Activated T-cell treated with anti-CD3 and anti-CD28 coated beads, Interleukin-2, amount 50 U/mL, for 1 hour (primary cell): ENCODE measurements at places on chromosomes 2 and 18.

DNA sequence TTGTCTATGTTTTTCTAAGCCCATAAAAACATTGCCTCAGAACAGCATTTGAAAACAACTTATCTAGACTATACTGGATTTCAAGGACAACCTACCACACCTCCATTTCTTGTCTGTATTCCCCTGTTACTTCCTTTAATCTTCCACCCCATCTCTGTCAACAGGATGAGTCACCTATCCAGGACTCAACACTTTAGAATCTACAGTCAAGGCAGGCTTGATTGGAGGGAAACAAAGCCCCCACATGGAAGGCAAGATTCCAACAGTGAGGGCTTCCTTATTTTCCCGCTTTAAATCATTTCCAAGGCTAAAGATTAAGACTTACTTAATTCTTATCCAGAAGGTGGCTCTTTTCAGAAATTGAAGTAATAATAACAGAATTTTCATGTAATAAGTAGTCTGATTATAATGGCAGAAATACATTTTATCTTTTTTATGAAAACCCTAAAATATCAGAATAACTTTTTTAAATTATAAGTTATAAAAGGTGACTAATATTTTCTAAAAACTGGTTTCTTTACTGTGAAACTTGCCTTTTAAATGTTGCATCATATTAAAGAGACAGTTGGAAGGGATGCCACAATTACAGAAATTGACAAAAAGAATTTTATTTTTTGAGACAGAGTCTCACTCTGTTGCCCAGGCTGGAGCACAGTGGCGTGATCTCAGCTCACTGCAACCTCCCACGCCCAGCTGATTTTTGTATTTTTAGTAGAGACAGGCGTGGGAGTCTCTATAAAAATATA lies 138.7 kb upstream of the CCDC150 start:
- no peak for DNase-seq

DNA sequence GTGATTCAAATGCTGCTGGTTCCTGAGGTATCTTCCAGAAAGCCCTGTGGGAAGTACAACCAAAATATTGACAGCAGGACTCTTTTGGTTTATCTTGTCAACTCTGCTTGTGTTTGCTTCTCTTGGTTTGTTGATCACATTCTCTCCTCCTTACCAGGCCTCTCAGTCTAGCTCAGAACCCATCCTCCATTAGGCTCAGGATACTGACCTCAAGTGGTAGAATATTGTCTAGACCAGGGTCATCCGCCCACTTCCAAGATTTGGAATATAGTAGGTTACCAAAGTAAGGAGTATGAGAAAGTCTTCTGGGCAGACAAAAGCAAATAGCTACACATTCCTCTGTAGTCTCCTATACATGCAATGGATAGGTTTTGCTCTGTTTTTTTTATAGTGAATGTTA lies 56.6 kb downstream of the XIRP2 start:
- no peak for DNase-seq

- DNase-seq, result no peak
Measured at GRCh38 chr18:79590191-79591031, 89.2 kb upstream of the CTDP1 start.

DNA sequence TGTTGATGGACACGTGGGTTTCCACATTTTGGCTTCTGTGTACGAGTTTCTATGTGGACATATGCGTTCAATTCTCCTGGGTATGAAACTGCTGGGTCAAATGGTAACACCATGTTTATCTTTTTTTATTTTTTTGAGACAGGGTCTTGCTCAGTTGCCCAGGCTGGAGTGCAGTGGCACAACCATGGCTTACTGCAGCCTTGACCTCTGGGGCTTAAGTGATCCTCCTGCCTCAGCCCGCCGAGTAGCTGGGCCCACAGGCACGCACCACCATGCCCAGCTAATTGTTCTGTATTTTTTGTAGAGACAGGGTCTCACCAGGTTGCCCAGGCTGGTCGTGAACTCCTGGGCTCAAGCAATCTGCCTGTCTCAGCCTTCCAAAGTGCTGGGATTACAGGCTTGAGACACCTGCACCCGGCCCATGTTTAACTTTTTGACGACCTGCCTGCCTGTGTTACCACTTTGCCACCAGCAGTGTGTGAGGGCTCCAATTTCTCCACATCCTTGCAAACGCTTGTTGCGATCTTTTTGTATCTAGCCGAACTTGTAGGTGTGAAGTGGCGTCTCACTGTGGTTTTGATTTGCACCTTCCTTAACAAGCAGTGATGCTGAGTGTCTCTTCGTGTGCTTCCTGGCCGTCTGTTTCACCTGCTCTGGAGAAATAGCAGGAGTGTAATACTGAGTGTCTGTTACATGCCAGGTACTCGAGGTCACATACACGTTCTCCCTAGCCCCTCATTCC lies 6.9 kb downstream of the HSBP1L1 start:
- DNase-seq, result no peak

GRCh38 chr18:12258719-12259705 lies 4.9 kb downstream of the CIDEA start:
- no peak for DNase-seq

DNA sequence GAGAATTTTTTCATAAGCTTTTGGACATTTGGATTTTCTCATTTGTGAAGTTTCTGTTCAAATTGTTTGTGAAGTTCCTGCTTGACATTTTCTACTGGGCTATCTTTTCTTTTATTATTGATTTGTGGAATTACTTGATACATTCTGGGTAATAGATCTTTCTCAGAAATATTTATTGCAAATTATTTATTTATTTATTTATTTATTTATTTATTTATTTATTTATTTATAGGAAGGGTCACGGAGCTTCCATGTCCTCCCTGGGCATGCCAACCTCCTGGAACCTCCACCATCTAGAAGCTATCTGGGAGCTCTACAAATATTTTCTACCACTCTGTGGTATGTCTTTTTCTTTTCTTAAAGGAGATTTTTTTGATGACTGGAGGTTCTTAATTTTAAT lies 25.7 kb upstream of the SERPINB7 start:
- DNase-seq, result no peak

- DNase-seq, result no peak
Measured at GRCh38 chr2:66507673-66508201, 72.8 kb downstream of the MEIS1 start.

- no peak for DNase-seq
Measured at GRCh38 chr2:174383796-174384195, 11.7 kb upstream of the SCRN3 start.

DNA sequence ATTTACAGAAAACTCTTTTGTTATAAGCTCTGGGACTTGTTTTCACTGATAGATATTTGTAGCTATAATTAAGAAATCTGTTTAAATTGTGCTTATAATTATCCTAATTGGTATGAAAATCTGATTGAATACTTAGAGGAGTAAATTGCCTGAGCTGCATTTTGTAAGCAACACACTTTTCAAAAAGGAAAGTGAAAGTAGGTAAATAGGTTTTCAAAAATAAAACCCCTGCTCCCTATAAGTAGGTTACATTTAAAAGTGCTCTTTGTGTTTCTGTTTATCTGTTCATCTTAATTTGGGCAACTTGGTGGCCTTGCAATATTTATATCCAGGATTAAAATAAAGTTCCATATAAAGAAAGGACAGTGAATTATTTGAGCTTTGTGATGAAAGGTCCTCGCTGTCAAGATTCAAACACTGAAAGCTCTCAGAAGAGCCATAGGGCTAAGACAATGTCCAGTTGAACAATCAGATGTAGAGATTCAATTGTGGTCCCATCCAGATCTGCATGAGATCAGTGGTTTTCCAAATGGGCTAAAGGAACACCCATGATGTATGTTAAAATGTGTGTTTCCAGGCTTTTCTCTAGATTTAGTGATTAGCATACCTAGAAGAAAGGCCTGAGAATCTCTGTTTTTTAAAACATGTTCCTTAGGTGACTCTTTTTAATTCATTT lies 371.6 kb downstream of the RPRM start:
- DNase-seq, result no peak

- DNase-seq, result no peak
Measured at GRCh38 chr2:47785986-47786385, 3.0 kb downstream of the MSH6 start.

DNA sequence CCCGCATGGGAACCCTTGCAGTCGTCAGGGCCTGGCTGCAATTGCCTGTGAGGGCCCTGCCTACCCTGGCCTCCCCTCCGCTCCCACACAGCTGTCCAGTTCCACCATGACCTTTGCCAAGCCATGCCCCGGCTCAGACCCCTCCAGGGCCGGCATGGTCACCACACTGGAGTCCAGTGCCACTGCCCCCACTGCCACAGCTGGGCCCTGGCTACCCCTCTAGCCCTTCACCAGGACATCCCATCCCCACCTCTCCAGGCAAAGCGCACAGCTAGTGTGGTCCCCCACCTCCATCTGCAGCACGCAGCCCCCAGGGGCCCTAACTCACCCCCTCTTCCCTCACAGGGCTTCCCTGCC lies 70.3 kb upstream of the SMAD7 start:
- DNase-seq, result no peak

DNA sequence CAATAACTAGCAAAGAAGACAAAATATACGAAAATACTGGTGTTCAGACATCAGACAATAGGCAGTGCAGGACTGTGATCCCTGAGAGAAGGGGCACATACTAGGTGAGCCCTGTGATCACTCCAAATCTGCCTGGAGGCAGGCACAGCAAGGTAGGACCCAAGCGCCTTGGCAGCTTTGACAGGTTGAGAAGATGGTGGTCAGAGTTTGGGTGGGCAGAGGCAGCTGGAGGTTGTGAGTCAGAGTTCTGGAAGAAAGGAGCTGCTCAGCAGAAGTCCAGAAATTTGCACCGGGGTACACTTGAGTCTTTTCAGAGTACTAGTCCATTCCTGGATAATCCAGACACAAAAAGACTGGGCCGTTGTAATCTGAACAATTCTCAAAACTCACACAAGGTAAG lies 14.0 kb downstream of the KIF1A start:
- DNase-seq, result no peak

DNA sequence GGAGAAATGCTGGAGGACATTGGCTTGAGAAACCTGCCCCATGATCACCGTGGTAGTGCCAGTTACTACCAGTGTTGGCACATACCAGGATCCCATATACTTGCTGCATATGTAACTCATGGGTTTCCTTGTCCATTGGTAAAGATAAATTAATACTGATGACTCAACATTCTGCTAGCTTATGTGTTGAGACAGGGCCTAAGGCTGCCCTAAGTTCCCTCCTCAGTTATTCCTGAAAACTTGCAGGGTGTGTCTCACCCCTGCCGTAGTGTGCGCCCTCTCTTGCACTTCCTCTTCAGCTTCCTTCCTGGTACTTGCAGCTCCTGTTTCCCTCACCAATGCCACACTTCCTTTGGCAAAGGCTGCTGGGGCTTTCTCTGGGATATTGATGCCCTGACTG lies 4.3 kb upstream of the INO80C start:
- no peak for DNase-seq

DNA sequence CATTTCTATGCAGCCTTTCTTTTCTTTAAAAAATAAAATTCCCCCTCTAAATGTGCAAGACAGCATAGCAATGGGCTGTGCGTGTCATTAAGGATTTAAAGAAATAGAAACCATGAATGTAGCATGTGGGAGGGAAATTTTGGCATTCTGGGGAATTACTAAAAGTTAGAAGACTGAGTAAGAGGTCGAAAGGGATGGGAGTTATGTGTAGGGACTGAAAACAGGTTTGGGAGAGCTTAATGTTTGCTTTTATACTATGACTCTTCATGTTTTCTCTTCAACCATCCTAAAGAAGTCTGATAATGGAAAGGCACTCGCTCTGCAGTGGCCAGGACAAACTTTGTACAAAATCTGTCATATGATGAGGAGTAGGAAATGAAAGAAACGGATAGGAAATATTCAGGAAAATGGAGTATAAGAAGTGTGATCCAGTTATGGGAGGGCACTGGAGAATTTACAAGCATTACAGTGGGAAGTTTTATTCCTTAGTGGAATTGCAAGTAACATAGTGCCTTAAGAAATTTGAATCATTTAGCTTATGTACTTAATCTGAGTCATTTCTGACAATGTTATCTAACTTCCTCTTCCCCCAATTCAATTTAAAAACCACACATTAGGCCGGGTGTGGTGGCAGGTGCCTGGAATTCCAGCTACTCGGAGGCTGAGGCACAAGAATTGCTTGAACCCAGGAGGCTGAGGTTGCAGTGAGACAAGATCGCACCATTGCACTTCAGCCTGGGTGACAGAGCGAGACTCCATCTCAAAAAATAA lies 20.6 kb downstream of the TMEM87B start:
- DNase-seq, result no peak

DNA sequence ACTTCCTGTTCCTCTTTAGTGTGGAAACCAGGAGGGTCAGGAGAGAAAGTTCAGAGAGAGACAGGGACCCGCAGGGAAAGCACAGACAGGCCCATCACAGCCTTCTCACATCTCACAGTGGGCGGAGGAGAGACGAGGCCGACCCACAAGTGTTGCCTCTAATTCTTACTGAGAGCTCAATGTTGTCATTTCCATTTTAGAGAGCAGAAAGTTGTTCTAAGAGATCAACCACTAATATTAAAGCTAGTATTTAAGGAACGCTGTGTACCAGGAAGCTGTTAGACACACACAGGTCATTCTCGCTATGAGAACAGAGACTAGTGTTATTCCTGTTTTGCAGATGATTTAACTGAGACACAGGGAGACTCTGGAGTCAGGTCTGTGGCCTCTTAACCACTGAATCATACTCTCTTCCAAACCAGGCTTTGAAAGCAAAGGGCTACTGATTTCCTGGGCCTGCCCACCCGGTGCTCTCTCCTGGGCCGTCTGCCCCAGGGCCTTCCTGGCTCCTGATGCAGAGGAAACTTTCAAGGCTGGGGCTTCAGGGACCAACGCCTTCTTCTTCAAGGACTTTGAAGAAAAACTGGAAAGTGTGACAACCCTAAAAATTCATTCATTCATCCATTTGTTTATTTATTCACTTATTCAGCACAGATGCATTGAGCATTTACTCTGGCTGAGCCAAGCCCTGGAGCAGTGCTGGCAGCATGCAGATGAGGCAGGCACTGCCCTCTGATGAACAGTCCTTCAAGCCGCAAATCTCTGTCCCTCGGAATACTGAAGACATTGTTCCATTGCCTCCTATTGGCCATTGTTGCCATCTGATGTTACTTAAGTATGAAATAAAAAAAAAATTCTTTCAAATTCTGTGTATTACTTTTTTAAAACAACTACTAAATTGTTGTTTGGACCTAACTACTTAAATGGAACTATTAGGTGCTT lies 37.2 kb upstream of the BIN1 start:
- DNase-seq, result no peak

DNA sequence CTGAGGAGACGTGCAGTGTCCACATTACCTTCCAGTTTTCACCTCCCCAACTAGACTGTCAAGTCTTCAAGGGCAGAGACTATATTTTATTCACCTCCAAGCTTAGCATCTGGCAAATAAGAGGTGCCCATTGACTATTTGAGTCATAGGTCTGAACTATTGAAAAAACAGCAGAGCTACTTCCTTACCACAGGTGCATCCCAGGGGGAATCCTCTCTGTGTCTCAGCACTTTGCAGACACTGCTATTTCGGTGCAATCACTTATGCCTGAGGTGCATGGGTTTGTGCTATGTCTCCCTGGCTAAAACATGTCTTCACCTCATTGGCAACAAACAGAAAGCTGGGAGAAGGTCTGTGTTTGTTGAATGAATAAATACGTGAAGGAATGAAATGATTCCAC lies 67.8 kb downstream of the SOX11 start:
- DNase-seq, result no peak
